ENCODE measurements at places on chromosomes 3 and 15.
A peak's percentile ranks its signal among the peaks of the same experiment; 100 is the strongest.

- peak; percentile 35 for DNase-seq
These were observed 241.8 kb upstream of the MCTP2 start for GRCh38 chr15:93989440-93989998.

- DNase-seq: no peak
These were observed 178.3 kb downstream of the IGF1R start for GRCh38 chr15:98826658-98827057.

DNA sequence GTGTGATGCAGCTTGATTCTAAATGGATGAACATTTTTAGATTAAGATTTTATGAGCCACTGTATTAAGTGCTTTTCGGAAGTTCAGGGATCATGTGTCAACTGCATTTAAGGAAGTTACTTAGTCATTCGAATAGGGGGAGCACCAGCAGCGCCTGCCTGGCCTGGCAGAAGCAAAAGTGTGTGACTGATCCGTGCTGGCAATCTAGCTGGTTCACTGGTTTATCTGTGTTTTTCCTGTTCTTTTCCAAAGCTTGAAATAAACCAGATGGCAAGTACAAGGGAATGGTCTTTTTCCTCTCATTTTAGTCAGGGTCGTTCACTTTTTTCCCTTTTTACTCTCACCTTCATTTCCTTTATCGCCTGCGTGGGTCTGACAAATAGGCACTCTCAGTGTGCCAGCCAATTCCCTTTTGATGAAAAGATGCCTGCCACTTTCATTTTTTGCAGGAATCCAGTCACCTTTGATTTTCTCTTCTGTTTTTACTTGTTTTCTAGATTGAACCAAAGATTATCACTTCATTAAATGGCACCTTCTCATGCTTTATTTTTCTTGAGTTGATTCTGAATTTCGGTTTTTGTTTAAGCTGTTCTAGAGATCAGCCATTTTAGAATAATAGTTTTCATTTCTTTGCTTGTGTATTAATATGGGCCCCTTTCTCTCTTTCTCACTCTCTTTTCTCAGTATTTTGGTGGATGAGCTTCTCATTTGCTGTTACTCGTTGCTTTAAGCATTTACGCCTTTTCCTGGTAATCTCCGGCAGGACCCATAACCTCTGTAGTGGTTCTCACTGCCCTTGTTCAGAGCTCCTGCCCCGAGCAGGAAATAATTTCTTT, 2.8 kb downstream of the ABHD2 start:
- DNase-seq: peak; percentile 69

DNA sequence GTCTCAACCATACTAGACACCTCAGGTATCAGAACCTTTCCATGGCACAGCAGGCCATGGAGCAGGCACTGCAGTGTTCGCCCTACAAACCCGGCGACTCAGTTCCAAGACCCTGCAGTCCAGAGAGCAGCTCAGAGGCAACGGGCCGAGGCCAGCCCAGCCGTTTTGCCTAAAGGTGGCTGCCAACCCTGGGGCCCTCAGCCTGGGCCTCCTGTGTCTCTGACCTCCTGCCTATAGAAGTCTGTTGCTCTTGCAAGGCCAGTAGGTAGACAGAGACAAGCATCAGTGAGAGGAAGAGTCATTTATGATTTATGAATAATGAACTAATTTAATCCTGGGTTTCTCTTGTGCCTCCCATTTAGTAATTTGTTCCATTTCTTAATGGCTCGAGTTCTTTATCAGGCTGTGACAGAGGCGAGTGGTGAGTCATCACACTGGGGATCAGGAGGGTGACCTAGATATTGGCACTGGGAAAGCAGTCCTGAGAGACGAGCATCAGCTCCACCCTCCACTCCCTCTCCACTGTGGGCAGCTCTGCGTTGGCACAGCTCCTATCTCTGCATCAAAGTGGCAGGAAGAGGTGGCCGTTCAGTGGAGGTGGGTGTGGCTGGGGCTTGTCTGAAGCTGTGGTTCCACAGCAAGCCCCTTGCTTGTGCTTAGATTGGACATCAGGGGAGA, 79.8 kb downstream of the ABHD5 start:
- DNase-seq: peak; percentile 35

DNA sequence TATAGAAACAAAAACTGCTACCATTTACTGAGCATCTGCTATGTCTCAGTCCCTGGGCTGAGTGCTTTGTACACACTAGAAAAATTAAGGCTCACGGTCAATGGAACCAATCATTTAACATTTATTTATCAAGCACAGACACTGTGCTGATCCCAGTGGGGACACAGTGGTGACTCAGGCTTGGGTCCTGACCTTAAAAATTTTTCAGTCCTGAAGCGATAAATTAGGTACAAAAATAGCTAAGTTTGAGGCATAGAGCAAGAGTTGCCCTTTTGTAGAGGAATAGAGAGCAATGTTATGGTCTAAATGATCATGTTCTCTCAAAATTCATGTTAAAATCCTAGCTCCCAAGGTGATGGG, 85.1 kb downstream of the CRYGS start:
- no peak for DNase-seq

- DNase-seq: peak; percentile 50
These were observed 469.4 kb upstream of the ATP11B start for GRCh38 chr3:182323898-182324297.

DNA sequence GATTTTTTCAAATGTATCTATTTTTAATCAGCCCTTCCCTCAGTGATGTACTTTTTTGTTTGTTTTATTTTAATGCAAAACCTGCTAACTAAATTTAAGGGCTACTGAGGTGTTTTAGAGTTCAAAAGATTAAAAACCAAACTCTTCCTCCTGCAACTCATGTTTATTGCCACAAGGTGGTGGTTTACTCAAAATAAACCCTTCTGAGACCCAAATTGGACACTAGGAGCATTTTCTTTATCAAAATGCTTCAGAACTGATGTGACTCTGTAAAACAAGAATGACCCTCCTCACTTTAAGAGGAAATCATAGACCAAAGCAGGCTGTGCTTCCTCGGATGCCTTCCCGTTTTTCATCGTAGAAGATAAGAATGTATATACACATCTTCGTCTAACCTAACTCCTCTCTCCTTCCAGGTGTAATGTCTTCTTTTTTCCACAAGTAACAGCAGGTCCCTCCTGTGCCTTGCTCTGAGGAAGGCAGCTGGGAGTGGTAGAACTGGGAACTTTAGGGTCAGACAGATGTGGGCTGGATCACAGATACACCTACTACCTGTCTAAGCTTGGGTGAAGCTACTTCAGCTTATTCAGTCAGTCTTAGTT, 2.9 kb upstream of the NME9 start:
- DNase-seq: peak; percentile 34

DNA sequence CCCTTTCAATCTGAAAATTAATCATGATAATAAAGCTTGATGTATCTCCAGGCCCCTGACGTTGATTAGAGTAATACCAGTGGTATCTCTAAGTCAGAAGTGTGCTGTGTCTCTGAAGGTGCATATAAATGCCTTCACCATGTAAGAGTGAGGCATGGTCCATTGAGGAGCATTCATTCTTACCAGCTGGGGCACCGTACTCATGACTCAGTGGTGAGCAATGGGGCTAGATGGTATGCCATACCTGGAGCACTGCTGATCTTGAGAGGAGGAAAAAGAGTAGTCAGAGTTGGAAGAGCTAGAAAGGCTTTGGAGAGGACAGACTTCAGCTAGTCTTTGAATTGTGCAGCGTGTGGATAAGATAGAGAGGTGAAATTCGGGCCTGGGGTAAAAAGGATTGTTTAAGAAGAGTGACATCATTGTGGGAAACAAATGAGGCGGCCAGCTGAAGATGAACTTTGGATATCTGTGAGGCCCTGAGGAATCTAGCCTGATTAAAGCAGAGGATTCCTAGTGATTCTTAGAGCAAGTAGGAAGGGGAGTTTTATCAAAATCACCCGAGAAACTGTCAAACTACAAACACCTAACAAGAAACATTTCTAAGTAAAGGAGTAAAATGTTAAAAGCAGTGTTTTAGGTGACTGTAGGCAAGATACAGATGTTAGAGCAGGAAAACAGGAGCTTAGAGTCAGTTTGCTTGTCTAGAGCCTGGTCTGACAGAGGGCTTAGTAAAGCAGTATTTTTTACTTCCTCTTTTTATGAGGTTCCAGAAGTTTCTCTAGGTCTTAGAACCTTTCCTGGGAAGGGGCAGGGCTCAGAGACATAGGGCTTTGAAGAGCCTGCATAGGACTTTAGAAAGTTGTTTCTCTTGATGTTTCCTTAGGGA, 13.6 kb downstream of the TMOD3 start:
- DNase-seq: peak; percentile 51

- no peak for DNase-seq
These were observed 8.8 kb downstream of the UBL7 start for GRCh38 chr15:74451861-74452835.

- peak; percentile 79 for DNase-seq
These were observed 381.9 kb downstream of the ERC2 start for GRCh38 chr3:56086355-56086754.

DNA sequence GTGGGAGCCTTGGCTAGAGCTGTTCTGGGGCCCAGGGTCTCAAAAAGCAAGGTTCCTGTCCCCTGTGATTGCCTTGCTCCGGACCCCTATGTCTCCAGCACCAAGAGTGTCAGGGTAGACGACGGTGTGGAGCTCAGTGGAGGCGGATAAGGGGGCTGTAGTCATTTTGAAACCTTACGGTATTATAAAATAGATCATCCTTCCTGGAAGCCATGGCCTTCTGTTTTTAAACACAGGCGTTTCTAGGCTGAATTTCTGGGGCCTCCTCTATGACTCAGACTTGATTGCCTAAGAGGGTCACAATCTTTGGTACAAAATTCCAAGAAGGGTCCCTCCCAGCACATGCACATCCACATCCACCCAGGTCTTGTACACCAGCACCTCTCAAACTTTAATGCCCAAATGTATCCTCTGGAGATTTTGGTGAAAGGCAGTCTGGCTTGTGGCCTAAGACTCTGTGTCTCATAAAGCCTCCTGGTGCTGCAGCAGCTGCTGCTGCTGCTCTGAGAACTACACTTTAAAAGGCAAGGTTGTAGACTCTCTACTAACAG, 70.5 kb upstream of the XCR1 start:
- DNase-seq: peak; percentile 26
